Stimulated activated CD4-positive, alpha-beta T cell treated with anti-CD3 and anti-CD28 coated beads, Interleukin-4, amount 100 ng/mL, for 1 hour (primary cell): ENCODE measurements at places on chromosomes 1 and 21.

DNA sequence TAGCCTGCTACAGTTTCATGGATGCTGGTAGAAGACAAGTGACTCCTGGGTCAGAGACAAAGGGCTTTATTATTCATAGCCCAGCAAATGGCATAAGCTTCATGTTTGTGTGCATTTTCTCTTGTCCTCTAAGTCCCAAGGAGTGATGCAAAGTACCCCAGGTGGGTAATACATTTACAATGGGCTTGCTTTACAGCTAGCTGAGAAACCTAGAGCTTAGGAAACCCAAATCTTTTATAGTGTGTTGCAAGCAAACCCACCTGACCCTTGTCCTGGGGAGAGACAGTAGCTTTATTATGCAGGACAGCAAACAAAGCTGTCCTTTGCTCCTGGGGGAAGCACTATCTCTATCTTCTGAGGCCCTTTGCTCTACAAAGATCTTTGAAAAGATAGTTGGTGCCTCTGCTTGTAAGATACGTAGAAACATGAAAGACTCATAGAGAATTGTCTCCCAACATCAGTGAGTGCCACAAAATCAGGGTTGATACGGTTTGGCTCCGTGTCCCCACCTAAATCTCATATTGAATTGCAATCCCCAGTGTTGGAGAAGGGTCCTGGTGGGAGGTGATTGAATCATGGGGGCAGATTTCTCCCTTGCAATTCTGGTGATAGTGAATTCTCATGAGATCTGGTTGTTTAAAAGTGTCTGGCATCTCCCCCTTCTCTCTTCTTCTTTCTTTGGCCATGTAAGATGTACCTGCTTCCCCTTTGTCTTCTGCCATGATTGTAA lies 315.8 kb upstream of the USP24 start:
- DNase-seq: no peak

DNA sequence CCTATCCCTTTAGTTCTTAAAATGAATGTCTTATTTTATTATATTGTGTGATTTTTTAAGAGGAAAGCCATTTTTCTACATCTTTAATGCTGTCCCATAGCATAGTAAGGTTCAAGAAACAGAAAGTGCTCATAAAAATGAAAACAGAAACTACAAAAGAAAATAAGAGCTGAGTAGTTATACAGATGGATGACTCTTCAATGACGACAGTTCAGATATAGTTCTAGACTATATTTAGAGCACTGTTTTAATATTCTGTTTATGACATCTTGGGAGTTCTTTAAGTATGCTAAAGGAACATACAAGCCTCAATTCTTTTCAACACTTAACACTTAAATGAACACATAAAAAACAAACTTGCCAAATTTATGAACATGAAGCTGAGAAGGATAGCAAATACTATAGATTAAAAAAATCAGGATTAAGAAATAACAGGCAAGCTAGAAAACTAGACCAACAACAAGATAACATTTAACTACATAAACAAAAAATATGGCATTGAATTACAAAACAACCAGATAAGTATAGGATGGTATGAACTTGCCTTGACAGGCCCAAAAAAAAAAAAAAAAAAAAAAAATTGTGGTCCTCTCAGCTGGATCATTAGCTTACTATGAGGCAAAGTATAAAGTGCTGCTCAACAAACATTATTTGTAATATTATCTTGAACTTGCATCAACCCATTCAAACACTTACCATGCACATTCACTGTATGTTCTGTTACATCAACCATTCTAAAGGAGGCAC lies 87.9 kb downstream of the ZZZ3 start:
- no peak for DNase-seq

DNA sequence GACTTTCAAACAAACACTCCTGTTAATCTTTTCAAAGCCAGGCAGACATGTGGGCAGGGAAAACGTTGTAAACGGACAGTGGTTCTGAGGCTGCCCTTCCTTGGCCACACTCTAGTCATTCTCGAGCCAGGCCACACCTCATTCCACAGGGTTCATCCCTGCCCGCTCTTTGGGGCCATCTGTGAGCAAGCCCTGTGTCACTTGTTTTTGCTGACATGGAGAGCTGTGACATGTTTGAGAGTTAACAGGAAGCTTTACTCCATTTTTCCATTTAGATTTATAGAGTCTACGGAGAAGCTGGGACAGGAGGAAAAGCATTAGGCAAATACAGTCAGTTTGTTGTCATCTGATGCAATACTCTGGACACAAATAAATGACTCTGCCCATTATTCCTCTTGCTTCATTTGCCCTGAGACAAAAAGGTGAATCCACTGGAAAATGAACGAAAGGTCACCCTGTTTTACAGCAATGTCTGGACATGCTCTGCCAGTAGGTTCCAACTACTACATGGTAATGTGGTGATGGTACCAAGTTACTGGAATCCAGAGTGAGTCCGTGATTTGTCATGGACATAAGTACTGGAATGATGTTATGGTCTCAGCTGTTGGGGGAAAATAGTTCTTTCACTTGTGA lies 126.9 kb downstream of the CLIC6 start:
- DNase-seq: no peak

DNA sequence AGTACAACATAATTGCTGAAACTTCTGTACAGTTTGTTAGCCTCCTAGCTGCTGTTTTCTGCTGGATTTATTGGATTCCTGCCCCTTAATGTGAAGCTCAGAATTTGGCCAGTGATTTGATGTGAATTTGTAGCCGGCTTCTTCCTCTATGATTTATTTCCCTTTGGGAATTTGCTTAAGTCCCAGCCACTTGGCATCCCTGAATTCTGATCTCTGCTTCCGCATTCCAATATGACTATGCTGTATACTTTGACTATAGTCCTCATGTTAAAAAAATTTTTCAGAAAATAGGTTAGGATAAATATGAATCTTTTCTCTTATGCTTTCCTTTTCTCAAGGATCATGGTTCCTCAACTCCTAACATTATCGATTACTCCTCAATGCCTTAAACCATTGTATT lies 12.4 kb upstream of the LRIF1 start:
- DNase-seq: no peak

DNA sequence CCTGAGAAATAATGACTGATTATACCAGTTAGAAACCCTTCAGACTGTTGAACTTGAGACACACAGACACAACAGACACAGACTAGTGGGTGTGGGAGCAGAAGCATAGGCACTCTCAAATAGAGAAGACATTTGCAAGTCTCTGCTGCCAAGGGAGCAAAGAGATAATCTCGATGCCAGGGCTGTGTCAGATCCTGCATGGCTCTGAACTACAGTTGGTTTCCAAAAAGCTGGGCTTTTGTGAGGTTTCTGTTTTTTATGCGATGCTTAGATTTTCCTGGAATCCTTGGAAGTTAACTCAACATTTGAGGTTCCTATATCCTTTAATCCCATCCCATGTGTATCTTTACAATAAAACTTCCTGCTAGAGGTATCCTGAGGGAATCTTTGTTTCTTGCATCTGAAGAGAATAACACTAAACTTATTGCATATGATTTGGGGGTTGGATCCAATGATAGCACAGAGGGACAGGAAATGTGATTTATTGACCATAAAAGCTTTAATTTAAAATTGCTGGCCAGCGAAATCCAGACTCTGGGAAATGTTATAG lies 236.4 kb downstream of the SPATA17 start:
- no peak for DNase-seq

DNA sequence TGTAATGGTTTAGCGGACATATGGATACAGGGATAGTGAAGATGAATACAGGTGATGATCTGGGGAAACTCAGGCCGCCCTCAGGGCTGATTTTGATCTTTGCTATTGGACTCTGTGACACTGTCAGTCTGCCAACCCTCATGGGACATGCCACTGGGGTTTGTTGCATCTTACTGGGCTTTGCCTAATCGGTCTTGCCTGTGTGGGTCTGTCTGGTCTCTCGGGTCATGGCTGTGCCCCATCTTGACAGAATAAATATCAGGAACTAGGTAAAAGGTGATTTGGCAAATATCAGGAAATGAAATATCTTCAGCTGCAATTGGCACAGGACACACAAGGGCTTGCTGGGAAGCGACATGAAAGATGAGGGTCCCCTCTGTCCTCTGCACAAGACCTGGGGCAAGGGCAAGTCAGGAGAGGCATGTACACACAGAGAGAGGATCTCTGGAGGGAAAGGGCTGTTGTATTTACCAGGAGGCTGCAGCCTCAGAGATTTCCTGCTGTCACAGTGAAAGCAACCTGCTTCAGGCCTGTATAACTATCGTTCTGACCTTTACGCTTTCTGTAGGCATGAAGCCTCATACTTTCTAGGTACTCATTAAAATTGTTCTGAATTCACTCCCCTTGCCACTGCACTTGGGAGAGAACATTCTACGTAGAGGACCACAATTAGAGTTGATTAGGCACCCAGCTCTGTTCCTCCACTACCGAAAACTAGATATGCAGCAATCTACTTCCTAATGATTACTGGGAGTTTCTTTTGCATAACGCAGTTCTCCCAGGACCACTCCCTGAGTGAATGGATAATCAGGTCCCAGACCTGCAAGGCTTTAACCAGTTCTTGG lies 52.0 kb upstream of the GADD45A start:
- DNase-seq: no peak

- no peak for DNase-seq
Measured at GRCh38 chr1:180239145-180240096, 9.4 kb downstream of the LHX4 start.

DNA sequence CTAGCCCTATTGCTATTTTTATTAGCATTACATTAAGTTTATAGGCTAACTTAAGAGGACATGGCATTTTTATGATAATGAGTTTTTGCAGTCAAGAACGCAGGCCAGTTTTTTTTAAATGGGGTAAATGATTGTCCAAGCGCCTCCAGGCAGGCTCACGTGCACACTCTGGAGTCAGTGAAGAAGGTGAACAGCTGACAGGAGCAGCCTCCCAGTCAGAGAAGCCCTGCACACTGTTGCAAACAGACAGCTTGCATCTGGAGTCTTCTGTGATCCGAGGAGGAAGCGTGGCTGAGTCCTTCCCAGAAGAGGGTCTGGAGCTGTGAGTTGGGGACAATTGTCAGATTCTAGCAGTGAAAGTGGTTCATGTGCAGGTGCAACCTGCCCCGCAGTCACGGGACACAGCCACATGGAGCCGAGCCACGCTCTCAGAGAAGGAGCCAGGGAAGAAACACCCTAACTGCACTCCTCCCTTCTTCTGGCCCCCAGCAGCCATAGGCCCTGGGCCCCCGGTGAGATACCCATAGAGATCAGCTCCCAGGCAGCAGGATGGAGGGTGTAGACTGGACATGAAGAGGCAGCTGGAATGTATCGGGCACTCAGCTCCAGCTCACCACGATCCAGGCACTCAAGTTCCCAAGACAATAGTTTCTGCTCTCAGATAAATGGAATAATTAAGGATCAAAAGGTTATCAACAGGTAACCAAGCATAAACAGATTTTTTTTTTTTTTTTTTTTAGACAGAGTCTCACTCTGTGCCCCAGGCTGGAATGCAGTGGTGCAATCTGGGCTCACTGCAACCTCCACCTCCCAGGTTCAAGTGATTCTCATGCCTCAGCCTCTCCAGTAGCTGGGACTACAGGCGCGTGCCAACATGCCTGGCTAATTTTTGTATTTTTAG lies 26.4 kb downstream of the CAPN2 start:
- no peak for DNase-seq
